Psoas muscle (tissue), 8 donors: ENCODE measurements at places on chromosomes 16 and 17. TPM values are rescaled to one million over a fixed set of nuclear protein-coding genes. Genes with fewer than 3 reads are reported as not detected.

- DNase-seq, result no peak
These were observed 91.7 kb downstream of the TANGO6 start for GRCh38 chr16:68935008-68935407.

- no peak for DNase-seq
These were observed 1.8 kb upstream of the C16orf95 start for GRCh38 chr16:87319011-87319410.

MINK1 gene
- polyA plus RNA-seq, result 8.9 TPM

- DNase-seq, result no peak
These were observed 5.7 kb upstream of the C1QTNF8 start for GRCh38 chr16:1101573-1102332.

DNA sequence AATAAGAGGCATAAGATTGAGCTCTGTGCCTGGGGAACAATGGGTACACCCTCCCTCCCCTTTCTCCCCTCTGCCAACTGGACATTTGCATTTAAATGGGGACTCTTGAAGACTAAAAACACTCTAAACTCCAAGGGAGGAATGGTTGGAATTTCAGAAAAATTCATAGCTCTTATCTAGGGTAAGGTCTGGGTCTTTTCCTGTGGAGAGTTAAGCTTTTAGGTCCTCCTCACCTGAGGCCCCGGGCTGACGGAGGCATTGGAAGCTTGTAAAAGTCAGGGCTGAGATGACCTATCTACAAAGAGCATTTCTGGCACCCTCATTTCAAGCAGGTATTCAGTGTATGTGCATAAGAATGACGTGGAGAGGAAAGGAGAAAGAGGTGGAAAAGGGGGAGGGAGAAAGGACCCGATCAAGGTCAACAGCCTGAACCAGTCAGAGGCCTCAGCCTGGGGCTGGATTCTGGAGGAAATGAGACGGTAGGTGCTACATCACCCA, 78.0 kb downstream of the RAP1GAP2 start:
- no peak for DNase-seq

- DNase-seq, result no peak
These were observed 21.4 kb upstream of the NKD1 start for GRCh38 chr16:50526796-50527195.

GRCh38 chr17:73285916-73286862, 24.5 kb upstream of the CPSF4L start:
- no peak for DNase-seq

GAS2L2 gene
- 0.15 TPM for polyA plus RNA-seq

- DNase-seq, result no peak
These were observed 975.7 kb upstream of the RBFOX1 start for GRCh38 chr16:6356911-6357310.

DNA sequence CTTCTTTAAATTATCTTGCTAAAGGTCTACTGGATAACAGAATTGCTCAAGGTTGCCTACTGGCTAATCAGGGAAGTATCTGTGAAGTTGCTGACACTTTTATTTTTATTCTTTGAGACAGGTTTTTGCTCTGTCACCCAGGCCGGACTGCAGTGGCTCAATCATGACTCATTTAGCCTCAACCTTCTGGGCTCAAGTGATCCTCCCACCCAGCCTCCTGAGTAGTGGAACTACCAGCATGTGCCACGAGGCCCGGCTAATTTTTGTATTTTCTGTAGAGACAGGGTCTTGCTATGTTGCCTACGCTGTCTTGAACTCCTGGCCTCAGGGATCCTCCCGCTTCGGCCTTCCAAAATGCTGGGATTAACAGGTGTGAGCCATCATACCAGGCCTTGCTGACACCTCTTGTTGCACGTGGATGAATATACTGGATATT, 43.1 kb downstream of the GLG1 start:
- peak; percentile 27 for DNase-seq
